ENCODE measurements at places on chromosomes 11 and 22.

GRCh38 chr11:35324183-35324886 is 95.0 kb downstream of the SLC1A2 start:
- no peak for DNase-seq

DNA sequence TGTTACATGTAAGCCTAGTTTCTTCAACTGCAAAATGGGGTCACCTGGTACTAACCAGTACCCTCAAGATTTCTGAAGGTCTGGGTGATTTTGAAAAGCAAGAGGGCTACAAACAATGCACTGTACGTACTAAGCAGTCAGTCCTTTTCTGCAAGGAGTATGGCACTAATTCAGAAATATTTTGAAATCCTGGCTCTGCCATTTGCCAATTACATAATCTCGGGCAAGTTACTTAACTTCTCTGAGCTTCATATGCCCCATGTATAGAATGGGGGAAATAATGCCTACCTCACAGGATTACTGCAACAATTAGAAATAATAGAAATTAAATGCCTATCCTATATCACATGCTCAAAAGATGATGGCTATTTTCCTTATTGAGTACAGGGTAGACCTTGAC is 60.7 kb upstream of the CCDC89 start:
- DNase-seq = no peak

DNA sequence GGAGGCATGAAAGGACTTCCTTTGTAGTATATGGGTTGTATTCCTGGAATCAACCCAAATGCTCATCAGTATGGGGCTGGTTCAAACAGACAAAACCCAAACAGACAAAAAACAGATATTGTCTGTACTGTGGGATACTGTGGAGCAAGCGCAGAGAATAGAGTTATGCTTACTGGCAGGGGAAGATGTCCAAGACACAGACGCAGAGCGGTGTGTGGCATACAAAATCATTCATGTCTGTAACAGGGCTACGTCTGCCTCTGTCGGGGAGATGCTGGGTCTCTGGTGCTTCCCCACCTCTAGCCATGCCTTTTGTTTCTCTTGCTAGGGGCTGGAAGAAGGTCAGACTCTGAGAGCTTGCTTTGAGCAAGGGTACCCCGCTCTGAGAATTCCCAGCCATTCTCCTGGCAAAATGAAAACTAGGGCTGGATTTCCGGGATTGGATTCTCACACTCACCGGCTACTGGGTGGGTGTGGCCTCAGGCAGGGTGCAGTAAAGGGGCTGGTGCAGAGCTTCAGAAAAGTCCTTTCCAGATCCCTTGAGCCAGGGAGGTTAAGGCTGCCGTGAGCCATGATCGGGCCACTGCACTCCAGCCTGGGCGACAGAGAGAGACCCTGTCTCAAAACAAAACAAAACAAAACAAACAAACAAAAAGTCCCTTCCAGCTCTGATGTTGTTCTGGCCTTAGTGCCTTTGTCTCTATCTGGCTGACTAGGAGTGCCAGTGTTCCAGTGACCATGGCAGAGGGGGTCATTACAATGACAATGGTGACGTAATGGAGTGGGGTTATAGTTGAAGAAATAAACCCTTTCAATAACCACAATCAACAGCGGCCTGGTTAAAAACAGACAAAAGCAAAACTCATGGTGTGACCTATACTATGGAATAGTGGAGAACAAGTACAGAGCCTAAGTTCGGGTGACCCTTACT is 2.9 kb upstream of the ABCC8 start:
- DNase-seq = peak; percentile 57

DNA sequence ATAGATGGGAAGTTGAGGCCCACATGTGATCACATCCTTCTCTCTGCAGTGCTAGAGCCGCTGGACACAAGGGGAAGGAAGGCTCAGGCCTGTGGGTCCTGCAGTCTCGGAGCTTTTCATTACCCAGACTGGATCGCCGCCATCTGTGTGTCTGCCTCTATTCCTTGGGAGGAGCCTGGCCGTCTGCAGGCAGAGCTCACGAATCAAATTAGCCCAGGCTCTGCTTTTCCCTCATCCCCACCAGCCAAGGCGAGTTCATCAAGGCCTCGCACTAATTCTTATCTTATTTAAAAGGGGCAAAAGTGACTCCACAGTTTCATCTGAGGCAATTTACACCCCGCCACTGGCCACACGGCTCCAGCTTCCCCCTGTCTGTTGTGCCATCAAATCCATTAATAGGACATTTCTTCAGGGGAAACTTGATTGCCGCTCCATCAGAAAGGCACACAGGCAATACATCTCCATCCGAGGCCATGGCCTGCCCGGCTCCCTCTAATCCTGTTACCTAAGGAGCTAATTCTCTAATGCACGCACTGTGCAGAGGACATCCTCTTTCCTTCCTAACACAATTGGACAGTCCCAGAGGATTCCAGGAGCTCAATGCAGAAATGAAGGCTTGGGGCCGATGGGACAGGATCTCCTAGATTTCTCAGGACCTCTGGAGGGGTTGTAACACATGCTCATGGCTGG is 3.3 kb upstream of the HTR3A start:
- DNase-seq = no peak

DNA sequence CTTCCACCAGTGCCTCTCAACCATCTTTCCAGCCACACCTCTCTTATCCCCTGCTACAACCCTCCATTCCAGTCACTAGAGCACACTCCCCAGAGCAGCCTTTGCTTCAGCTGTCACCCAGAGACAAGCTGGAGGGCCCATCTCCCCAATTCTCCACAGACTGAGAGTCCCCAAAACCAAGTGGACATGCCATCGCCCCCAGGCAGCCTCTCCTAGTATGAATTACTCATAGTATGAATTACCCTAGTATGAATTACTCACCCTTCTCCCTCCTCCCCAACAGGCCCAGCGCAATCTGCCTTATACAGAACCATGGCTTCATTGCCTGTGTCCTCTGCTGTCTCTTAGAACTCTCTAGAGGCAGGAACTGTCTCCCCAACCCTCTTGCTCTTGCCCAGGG is 24.8 kb downstream of the MYH9 start:
- DNase-seq = no peak

- no peak for DNase-seq
Observed at GRCh38 chr22:48379371-48379770, 1448.3 kb downstream of the BRD1 start.

- no peak for DNase-seq
Observed at GRCh38 chr22:18955696-18956095, 19.6 kb upstream of the PRODH start.

- peak; percentile 81 for DNase-seq
Observed at GRCh38 chr11:114280696-114281095, 15.5 kb upstream of the NNMT start.

DNA sequence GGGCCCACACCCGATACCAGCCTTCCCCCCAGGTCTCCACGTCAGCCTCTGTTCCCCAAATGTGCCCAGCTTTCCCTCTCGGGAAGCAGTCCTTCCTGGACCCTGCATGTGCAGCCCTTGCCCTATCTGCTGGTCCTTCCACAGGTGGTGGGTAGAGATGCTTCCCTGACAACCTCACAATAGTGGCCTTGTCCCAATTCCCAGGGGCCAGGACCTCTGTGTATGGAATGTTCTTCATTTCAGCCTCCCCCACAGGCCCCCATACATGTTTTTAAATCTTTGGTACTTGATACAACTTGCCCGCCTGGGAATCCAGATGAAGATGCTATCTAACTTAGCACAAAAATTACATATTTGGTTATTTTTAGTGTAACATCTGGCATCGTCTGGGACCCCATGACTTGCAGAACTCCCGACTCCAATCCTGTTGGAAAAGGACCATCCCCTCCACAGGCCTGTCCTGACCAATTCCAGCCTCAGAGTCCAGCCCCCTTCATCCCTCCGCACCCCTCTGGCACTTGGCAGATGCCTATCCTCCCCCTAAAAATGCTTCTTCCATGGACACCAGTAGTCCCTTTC is 39.5 kb downstream of the ANO1 start:
- DNase-seq = no peak

DNA sequence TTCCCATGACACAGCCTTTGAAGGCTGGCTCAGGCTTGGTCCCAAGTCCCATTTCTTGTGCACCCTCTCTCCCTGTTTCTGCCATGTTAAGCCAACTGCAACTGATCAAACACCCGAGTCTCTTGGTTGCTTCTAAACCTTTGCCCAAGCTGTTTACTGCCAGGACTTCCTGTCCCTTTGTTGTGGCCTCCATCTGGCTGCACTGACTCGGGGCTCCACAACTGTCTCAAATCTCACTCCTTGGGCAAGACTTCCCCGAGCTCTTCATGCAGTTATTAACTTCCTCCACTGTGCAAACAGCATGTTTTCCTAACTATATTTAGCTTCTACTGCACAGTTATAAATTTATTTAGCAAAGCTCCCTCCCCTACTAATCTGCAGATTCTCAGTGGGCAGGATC is 4.3 kb downstream of the VPREB1 start:
- DNase-seq = no peak

- DNase-seq = no peak
Observed at GRCh38 chr11:17707830-17708229, 11.5 kb upstream of the MYOD1 start.

DNA sequence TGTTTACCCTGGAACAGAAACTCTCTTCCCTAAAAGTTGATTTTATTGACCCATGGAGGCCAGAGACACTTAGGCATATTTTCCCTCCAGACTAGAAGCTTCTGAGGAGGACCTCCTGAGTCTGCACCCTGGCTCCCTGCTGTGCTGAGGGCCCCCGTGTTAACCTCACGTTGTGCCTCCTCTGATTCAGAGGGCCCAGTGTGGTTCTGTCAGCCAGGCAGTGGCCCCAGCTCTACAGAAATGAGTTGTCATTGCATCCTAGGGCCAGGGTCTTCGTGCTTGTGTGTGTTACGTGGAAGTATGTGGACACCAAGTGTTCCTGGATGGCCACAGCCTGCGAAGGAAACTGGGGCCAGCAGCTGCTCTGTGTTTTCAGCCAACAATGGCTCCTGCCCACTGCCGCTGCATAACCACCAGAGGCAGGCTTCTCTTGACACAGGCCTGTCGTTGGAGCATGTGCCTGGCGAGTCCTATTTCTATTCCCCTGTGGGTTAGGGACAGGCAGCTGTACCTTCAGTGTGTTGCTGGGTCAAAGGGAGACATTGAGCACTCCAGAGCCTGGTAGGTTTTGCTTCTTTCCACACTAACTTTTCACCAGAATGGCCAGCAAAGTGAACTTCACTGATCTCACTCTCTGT is 44.5 kb downstream of the MED15 start:
- DNase-seq = no peak

DNA sequence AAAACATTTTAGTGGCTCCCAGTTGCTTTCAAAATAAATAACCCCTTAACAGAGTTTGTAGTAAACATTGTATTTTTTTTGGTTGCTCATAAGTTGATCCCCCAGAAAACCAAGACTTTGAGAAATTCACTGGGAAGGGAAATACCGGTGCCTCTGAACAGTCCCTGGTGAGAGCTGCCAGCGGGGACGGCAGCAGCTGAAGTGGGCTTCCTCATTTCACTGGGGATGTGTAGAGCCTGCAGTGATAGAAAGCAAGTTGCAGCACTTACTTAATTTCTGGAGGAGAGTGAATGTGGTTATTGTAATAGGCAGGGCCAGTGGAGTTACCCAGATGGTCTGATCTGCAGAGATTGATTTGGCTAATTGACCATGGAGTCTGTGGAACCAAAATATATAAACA is 18.6 kb upstream of the MCHR1 start:
- DNase-seq = no peak

DNA sequence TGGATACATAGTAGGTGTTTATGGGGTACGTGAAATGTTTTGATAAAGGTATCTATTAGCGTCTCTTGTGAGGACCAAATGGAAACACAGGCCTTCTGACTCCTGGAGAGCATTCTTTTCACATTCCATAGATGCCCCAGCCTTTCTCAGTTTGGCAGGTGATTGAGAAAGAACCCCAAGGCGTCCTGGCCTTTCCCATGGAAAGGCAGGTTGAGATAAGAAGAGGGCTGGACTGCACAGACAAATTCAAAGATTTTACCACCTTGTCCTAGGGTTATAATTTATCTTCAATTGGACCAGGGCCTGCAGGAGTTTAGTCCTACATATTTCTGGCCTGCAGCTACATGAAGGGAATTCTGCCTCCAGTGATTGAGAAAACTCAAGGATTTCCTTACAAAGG is 661 bp upstream of the OLFML1 start:
- no peak for DNase-seq

DNA sequence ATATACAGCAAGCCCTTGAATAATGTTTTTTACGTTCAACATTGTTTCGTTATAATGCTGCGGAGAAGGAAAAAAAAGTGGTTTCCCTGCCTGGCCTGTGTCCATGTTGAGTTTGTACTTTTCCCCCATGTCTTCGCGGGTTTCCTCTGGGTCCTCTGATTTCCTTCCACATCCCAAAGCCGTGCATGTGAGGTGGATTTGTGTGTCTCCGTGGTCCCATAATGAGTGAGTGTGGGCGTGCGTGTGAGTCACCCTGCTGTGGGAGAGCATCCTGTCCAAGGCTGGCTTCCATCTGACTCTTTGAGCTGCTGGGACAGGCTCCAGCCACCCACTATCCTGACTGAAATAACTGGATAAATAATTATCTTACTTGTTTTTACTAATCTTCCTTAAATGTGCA is 29.6 kb upstream of the SNX19 start:
- peak; percentile 10 for DNase-seq

DNA sequence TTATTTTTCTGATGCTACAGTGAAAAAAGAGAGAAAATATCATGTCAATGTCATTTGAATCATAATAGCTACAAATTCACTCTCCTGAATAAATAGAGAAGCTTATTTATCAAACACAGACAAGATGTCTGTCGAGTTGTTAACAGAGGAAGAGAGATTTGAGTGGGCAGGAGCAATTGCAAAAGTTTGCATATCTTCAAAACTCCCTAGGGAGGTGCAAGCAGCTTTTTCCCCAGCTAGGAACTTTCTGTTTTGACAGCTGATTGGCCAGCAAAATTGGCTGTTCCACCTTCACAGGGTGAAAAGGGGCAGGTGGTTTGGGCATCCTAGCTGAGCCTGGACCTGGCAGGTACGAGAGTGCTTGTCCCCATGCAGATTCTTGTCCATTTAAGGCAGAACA is 98.2 kb downstream of the NTM start:
- no peak for DNase-seq

DNA sequence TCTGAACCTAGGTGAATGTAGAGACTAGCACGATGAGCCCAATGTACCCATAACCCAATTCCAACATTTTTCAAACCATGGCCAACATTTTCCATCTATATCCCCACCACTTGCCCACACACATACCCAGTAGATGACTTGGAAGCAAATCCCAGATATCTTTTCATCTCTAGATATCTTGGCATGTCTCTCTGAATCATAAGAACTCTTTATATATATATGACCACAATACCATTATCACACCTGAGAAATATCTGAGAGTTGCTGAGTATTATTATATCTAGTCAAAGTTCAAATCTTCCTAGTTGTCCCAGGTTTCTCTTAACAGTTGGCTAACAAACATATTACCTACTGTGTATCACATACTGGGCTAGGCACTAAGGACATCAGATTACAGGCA is 37.9 kb upstream of the NFRKB start:
- no peak for DNase-seq

GRCh38 chr11:116129456-116129855 is 625.2 kb upstream of the CADM1 start:
- DNase-seq = no peak
